Aorta (tissue), 5 donors: ENCODE measurements at places on chromosomes 3 and 15. TPM values are rescaled to one million over a fixed set of nuclear protein-coding genes. Genes with fewer than 3 reads are reported as not detected.
A peak's percentile ranks its signal among the peaks of the same experiment; 100 is the strongest.

GRCh38 chr3:22115581-22115980 lies 364.6 kb upstream of the ZNF385D start:
- no peak for DNase-seq

GRCh38 chr3:56899851-56900250 lies 98.1 kb upstream of the ARHGEF3 start:
- DNase-seq: no peak

The NRROS gene
- 0.43 TPM for polyA plus RNA-seq

- no peak for DNase-seq
Measured at GRCh38 chr15:69606144-69606543, 153.5 kb downstream of the RPLP1 start.

- DNase-seq: no peak
Measured at GRCh38 chr15:74530771-74531143, 10.3 kb upstream of the ARID3B start.

- DNase-seq: no peak
Measured at GRCh38 chr3:10519236-10519635, 13.8 kb upstream of the ATP2B2 start.

DNA sequence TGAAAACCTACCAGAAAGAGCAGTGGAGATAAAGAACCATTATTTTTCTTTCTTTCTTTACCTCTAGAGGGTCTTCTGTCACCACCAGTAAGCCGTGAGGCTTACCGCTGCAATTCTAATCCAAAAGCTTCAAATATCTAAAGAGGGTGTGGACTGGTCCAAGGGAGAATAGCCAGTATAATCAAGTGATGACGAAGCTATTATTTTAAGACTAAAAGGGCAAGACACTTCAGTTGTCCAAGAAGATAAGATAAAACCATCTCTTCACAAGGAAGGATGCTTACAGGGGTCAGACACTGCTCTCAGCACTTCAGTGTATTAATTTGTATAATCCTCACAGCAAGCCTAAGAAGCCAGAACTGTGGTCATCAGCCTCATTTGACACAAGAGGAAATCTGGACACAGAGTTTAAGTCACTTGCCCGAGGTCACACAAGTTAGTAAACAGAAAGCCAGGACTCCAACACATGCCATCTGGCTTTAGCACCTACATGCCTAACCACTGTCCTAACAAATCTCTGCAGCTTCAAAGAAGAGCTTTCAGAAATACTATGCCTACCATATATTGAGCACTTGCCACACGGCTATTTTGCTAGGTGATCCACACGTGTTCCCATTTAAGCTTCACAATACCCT lies 14.6 kb downstream of the HDC start:
- no peak for DNase-seq

The GJD2 gene
- polyA plus RNA-seq: not detected

GRCh38 chr15:69797051-69797595 lies 300.6 kb downstream of the TLE3 start:
- DNase-seq: peak; percentile 42

GRCh38 chr3:184816614-184817013 lies 4.6 kb downstream of the VPS8 start:
- no peak for DNase-seq
